ENCODE measurements at places on chromosomes 4 and X.

- no peak for DNase-seq
These were observed 15.7 kb downstream of the DAPP1 start for GRCh38 chr4:99832321-99832720.

DNA sequence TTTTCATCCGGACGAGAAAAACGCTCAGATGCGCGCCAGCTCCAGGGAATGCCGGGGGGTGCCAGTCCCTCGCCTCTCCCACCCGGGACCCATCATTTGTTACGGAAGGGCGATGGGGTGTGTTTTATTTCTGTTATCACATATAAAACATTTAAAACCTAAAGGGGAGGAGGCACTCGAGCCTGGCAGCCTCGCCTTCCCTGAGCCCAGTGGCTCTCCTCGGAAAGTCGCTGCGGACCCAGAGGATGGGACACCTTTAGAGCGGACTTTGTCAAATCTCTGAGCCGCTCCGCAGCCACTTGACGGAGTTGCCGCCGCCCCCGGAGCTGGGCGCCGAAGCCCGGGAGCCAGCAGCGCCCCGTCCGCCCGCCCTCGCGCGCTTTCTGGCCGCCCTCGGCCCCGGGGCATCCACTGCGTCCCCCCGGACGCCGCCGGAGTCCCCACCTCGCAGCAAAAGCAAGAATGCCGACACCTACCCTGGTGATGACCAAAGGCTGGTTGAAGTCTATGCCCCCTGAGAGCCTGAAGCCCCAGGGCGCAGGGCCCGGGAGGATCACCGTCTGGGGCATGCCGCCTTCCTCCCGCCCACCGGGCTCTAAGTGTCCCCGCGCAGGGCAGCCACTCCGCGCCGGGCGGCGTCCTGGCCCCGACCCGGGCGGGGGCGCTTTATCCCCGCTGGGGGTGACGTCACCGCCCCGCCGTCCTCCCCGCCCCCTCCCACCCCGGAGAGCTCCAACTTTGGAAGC lies at the start of gene PDLIM3:
Gene PDLIM3 (minus strand): TSS at position 642 of the 746 bp plus-strand sequence. CDS start 73 bp downstream, at position 569.
- DNase-seq = no peak

GRCh38 chr4:77843628-77844027 lies 19.0 kb upstream of the MRPL1 start:
- no peak for DNase-seq

- DNase-seq = no peak
These were observed 231.4 kb downstream of the PRDM5 start for GRCh38 chr4:120691106-120691505.

GRCh38 chrX:105191878-105192277 lies 28.6 kb downstream of the TEX13A start:
- no peak for DNase-seq

DNA sequence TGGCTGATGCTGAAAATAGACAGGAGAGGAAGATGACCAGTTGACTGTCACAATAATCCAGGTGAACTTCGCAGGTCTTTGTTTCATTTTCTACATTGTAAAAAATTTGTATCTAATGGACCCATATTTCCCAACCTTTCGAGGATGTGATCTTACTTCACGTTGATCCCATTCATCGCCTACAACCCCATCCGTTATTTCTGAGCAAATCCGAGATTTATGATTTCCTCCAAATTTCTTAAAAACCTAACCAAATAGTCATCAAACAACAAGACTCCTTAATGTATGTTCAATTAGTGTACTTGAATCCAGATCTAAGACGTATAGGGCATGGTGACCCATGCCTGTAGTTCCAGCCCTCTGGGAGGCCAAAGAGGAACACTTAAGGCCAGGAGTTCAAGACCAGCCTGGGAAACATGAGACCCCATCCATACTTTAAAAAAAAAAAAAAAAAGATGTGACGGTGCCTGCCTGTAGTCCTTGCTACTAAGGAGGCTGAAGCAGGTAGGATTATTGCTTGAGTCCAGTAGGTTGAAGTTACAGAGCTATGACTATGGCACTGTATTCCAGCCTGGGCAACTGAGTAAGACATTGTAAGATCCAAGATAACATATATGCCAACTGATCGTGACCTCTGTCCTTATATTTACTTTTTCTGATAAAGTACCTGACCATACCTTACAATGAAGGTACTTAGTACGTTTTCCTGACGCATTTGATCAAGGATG lies 5.7 kb downstream of the RPL9 start:
- DNase-seq = no peak

DNA sequence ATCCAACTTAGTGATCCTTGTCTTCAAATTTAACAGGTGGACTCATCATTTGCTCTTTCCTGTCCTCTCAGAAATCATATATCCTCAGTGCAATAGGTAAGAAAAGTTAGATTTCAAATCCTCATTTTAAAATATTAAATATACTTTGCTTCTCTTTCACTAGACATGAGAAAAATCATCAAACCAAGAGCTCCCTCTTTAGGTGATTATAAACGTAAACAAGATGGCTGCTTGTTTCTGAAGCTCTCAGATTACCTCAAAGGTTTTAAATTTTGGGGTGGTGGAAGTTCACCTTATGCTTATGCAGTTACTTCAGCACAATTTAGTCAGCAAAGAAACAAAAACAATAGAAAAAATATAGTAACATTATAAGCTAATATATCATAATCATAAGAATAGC lies 27.3 kb downstream of the CSN3 start:
- DNase-seq = no peak

- DNase-seq = no peak
These were observed 51.7 kb downstream of the SLC7A11 start for GRCh38 chr4:138190452-138190858.

All from tibial nerve (tissue), 4 donors.